ENCODE measurements at places on chromosomes 2 and 18. TPM values are rescaled to one million over a fixed set of nuclear protein-coding genes. Genes with fewer than 3 reads are reported as not detected.

The EFHD1 gene
- total RNA-seq, result 2.0 TPM

The MROH2A gene
- not detected for total RNA-seq

The FOXD4L1 gene
- 0.19 TPM for total RNA-seq

The ASB18 gene
- total RNA-seq, result not detected

The RMDN2 gene
- 6.3 TPM for total RNA-seq

The RAPGEF4 gene
- total RNA-seq, result 9.6 TPM

The GRB14 gene
- total RNA-seq, result 12.8 TPM

The RUFY4 gene
- not detected for total RNA-seq

The HOXD9 gene
- not detected for total RNA-seq

The STAT4 gene
- total RNA-seq, result 11.6 TPM

The CYP1B1 gene
- total RNA-seq, result 33.9 TPM

The CEP192 gene
- total RNA-seq, result 36.2 TPM

The WNT6 gene
- total RNA-seq, result not detected

The SERPINB2 gene
- 0.38 TPM for total RNA-seq

The ARHGAP15 gene
- not detected for total RNA-seq

The FBXO15 gene
- total RNA-seq, result 0.38 TPM
